ENCODE measurements at places on chromosomes 12 and 14.

DNA sequence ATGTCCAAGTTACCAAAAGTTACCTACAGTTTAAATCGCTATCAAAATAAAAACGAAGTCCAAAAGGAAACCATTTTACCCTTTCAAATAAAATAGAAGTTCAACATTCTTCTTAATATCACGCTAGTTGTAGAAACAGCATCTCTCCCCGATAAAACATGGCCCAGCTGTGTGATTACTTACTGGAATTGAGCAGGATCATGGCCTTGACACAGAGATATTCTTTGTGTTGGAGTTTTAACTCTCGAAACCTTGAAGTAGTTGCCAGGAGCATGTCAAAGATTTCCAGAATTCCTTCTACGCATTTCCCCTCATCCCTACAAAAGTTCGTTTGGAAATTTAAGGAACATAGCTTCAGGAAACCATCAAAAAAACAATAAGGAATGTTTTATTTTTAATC lies 44.8 kb downstream of the ESR2 start:
- no peak for DNase-seq

GRCh38 chr14:64764641-64765520 lies 60.7 kb downstream of the PLEKHG3 start:
- peak; percentile 30 for DNase-seq

GRCh38 chr14:102770147-102771123 lies 6.8 kb upstream of the TRAF3 start:
- DNase-seq = no peak

DNA sequence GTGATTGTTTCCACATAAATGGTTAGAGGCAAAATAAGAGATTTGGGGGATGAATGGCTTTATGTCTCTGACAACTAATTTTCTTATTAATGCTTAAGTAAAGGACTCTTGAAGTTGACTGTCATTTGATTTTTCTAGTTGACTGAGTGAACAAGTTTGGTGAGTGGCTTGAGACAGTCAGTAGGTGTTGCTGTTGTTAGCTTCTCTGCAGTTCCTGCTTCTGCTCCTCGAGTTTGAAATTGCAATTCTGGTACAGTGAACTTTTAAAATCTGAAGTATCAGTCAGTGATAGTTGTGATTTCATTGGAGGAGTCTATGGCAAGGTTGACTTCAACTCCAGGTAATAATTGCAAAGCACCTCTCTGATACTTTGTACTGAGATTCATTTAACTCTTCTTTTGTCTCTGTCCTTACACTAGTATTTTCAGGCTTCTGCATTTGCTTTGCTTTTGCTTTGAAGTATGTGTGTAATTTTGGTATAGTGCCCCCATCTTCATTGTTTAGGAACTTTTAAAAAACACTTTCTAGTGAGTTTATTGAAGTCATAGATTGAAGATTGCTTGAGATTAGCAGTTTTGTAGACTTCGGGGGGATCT lies 415.5 kb downstream of the PCNX1 start:
- no peak for DNase-seq

- DNase-seq = no peak
Measured at GRCh38 chr12:47825173-47825639, 5.5 kb upstream of the HDAC7 start.

DNA sequence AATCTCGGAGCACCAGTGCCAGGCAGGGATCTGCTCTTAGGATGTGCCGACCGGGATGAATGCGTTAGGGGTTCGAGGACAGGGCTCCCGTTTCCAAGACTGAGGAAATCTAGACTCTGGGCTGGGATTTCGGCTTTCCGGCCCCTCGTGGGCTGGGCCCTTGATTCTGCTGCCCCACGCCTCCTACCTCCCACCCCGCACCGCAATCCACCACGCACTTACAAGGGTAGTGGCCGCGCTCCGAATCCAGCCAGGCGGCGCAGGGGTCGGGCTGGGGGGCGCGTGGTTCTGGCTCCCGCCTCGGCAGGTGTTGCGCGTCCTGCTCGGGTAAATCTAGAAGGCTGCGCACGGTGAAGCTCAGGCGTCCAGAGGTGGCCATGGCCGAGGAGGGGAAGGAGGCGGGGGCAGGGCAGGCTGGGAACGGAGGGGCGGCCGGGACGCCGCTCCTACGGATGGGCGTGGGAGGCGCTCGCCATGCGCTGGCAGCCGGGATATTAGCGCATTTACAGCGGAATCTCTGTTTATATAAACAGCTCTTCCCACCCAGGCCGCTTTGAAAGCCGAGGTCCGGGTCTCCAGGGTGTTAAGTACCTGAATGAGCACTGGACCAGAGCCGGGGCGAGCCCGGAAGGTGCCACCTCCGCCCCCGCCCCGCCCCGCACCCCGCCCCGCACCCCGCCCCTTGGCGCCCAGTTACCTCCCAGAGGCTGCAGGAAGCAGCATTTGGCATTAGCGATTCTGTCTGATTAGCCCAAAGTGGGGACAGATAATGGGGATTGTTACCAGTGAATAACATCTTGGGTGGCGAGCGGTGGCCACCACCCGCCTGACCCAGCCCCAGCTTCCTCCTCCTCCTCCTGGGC lies at the start of gene NKX2-8:
Gene NKX2-8 (minus strand): TSS at position 604 of the 863 bp plus-strand sequence. CDS start 225 bp downstream, at position 379.
- DNase-seq = peak; percentile 14

DNA sequence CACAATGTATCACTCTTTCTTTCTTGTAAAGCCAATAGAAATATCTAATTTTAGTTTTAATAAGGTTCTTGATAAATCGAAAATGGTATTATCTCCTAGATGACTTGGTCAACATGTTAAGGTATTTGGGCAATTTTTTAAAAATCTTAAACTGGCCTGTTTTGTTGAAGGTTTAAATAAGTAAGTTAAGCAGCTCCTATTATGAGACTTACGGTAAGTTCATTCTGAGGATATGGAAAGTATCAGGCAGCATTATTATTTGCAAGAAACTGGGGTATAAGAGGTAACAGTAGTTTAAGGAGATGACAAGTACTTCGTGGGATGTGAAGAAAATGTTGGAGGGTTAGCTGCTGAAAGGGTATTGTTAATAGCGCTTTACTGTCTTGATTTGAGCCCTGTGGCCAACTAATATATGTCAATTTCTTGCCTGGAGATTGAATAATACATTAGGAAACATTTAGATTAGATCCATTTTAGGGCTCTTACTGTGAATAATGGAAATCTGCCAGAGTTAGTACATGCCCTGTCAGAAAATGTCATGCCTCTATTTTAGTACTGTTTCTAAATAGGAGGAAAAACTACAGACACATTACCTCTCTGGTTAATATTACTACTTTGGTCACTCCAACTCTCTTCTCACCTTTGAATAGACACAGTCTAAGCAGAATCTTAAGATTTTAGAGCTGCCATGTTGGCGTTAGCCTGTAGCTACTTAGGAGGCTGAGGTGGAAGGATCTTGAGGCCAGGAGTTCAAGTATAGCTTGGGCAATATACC lies 5.0 kb downstream of the STRAP start:
- DNase-seq = no peak

DNA sequence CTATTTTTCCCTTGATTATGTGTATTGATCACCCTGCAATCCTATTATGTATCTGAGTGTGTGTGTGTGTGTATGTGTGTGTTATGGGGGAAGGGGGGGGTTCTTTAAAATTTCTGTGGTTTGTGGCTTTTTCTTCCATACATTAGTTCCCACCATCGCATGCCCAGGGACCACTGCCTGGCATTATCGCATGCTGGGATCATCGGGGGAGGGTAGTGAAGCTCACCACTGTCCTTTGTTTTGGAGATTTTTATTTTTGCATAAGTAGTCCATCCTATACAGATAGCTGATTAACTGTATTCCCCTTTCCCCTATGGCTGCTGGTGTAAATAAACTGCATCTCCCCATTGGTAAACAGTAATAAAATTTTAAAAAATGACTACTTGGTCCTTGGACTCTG lies 3.4 kb downstream of the ATXN7L3B start:
- no peak for DNase-seq

DNA sequence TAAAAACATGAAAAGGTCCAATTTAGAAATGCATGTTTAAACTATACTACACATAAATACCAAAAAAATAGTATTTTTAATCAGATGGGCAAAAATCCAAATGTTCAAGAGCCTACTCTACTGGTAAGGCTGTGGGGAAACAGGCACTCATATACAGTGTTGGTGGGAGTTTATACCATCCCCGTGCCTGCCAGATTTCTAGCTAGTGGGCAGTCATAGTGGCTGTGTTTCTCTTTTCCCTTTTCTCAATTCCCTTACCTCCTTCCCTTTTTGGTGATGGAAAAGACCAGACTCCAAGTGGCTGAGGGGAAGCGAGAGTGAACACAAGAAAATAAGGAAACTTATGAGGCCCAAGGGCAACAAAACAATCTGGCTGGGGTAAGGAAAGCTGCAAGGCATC lies 14.7 kb downstream of the ZNF641 start:
- DNase-seq = no peak

DNA sequence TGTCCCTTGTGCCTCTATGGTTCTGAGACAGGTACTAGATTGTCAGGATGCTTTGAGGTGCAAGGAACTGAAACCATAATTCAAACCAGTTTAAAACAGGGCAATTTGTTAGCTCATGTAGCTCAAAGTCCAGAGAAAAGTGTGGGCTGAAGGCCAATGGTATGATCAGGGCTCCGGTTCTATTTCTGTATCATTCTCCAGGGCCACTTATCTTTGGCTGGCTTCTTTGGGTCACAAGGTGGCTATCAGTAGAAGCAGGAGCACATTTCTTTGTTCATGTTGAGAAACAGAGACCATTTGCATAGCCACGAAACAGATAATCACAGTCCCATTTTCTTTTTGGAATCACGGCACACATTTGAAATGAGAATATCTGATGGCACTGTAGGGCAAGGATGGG lies 294.9 kb downstream of the ETNK1 start:
- DNase-seq = no peak

All from SW 1271 (cell line).